HFFc6 (cell line): ENCODE measurements at places on chromosomes 5 and 9. TPM values are rescaled to one million over a fixed set of nuclear protein-coding genes. Genes with fewer than 3 reads are reported as not detected.

DNA sequence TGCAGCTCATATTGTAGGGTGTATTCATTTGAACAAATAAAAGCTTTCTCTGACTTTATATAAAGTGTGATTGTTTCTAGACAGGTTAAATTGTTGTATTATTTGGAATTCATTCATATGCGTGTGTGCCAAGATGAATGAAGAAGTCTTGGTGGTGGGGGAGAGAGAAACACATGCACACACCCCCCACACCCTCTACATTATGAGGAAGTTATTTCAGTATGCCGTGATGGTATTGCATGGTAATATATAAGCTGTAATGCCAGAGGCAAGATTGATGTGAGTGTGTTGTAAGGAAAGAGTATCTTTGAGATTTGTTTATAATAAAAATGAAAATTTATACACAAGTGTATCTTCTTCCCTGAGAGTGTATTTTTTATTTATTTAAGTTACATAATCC lies 71.0 kb downstream of the IPO11 start:
- DNase-seq = no peak

The SLC27A6 gene
- 0.07 to 0.29 TPM (median 0.11 TPM) in 3 replicates for total RNA-seq

DNA sequence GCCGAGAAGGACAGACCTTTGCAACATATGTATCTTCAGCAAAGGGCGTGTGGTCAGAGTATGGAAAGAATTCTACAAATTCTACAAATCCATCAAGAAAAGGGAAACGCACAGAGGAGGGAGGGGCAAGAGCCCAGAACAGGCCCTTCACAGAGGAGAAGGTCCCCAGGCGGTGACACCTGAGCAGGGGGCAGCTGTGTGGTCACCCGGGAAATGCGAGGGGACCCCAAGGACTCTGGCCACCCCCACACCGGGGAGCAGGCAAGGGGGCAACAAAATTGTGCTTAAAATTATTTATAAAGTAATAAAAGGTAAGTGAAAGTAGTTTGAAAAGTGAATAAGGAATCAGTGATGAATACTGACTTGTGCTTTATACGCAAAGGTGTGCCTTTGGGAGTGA lies 17.6 kb downstream of the NACC2 start:
- DNase-seq = no peak

The ZER1 gene
- 39.4 to 47.6 TPM (median 41.3 TPM) in 3 replicates for total RNA-seq

The KIF20A gene
- 34.8 and 78.8 TPM in 2 replicates for total RNA-seq

DNA sequence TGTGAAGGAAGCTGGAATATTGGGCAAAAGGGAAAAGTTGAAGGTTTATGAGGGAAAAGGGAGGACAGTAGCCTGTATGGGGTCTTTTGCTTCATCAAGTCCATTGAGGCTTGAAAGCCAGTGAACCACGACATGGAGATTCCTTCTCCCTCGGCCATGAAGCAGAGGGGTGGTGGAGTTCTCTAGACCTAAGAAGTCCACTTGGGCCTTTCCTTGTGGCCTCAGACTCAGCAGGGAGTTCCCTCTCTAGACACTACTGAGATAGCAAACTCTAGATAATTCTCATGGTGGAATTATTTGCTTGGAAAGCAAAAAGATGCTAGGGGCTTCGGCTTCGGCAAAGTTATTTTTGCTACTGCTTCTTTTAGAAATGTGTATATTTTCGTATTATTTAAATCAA lies 78.5 kb downstream of the FOXD1 start:
- DNase-seq = no peak

DNA sequence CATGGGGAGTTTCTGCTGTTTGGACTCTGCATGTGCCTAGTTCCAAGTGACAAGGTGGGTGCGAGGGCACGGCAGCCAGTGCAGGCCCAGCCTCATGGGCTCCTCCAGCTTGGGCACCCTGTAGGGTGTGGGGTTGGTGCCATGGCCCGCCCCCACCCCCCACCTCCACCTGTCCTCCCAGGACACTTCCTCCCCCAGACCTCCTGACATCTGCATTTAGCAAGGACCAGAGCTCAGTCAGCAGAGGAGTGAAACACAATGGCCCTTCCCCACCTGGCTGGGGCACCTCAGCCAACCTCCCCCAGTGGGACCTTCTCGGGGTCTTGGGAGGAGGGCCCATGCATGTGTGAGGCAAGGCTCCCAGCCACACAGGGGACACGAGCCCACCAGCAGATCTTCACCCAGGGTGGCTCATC lies 1.9 kb upstream of the NKD2 start:
- no peak for DNase-seq

- no peak for DNase-seq
These were observed 46.6 kb downstream of the RAB3C start for GRCh38 chr5:58629271-58630159.

The CPLANE1 gene
- 10.6 to 12.9 TPM (median 12.5 TPM) in 3 replicates for total RNA-seq

GRCh38 chr5:122741681-122742080 lies 33.2 kb upstream of the SNX2 start:
- no peak for DNase-seq

- DNase-seq = peak; percentile 63
These were observed at the start of gene LSM11 for GRCh38 chr5:157743163-157744050. Gene LSM11, plus strand, starts transcription at chr5:157743712. Its CDS starts 39 bp downstream, at chr5:157743751.

- no peak for DNase-seq
These were observed 386.8 kb downstream of the TRIM36 start for GRCh38 chr5:114782869-114783268.

DNA sequence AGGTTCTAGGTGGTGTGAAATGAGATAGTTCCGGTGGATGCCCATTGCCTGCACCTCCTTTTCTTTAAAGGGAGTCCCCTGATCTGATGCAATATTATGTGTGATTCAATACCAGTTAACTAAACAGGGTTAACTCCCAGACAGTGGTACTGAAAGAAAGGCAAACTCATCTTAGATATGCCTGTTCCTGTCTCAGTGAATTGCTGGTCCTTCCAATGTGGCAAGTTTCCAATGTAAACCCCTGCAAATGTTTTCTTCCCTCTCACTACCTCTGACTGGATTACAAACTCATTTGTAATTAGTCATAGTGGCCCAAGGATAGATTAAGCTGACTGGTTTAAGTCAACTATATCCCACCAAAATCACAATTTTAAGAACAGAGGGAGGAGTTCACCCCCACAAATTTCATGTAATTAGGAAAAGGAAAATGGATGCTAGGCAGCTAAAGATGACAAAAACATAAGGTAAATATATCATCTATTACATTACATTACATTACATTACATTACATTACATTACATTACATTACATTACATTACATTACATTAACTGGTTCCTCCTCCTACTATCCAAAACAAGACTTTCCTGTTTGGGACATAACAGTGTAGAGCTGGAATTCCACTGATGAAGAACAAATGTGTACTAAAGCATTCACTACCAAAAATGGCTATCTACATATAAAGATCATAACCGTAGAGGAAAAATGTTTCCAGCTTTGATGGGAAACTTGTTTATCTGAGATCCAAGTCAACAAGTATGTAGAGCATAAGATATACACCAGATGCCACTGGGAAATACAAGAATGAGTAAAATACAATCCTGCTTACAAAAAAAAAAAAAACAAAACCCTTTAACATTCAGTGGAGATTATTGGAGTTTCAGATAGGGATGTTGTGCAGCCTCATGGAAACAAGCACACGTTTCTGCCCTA lies 121.5 kb upstream of the SNX2 start:
- no peak for DNase-seq
